Activated T-cell treated with anti-CD3 and anti-CD28 coated beads for 24 hours (primary cell): ENCODE measurements at places on chromosomes 6 and 20.

DNA sequence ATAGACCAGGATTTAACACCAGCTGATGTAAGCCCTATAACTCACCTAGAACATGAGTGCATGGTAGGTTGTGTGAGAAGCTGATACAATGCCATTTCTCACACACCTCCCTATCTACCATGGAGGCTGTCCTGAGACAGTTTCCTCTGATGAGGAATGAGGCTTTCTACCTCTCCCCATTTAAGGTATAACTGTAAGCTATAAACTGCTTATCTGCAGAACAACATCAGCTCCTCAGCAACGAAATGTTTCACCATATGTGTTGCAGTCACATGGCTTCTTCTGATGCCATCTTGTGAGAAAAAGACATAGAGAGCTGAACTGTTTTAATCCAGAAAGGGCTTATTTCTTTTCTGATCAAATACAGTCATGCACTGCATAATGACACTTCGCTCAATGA, 20.7 kb downstream of the ZKSCAN3 start:
- no peak for DNase-seq

GRCh38 chr6:126880964-126881363, 237.5 kb upstream of the RSPO3 start:
- DNase-seq, result no peak

GRCh38 chr20:56443654-56444540, 24.5 kb upstream of the RTF2 start:
- no peak for DNase-seq

DNA sequence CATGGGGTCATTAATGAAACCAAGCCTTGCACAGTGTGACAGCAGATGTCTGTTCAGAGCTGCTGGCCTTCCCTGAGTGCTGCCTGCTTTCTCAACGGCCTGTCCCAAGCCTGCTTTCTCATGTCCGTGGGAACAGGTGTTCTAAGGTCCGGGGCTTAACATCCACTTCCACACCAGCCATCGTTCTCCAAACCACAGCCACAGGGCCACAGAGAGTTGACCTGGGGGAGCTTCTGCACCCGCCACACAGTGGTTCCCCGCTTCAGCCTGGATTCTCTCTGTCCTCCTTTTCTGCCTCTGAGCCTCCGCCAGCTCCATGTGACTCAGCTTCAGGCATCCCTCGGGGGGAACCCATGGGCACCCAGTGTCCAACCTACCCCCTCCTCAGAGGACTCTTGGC, 26.9 kb upstream of the PPP1R3G start:
- DNase-seq, result no peak

DNA sequence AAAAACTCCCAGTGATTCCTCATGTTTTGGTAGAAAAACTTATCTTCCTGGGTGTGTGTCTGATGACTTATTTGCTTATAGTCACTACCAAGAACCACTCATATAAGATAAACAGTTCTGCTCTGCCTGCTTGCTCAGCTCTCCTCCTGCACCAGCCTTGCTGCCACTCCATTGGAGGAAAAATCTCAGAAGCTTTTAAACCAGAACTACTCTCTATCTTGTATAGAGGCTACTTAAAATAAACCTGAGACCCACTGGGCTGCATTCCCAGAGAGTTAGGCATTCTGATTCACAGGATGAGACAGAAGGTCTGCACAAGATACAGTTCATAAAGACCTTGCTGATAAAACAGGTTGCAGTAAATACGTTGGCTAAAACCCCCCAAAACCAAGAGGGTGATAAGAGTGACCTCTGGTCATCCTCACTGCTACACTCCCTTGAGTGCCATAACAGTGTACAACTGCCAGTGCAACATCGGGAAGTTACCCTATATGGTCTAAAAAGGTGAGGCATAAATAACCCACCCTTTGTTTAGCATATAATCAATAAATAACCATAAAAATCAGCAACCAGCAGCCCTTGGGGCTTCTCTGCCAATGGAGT, 728.3 kb downstream of the EPHA7 start:
- DNase-seq, result no peak

DNA sequence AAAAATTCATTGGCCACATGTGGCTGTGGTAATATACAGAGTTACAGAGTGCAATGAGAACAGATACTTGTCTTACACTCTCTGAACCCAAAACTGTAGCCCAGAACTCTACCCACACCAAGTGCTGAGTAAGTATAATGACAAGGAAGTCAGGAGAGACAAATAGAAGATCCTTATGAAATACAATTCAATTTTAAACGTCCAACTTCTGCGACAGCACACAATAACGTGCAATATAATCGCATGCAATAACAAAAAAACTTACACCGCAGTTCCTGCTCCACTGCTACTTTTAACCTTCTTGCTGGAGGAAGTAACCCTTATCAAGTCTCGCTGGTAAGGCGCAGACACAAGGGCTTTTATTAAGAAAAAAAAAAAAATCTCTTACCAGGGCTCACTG, 881 bp downstream of the SFT2D1 start:
- DNase-seq, result no peak

GRCh38 chr6:137413482-137413881, 80.7 kb downstream of the OLIG3 start:
- DNase-seq, result no peak
